Lower leg skin (tissue), 4 donors: ENCODE measurements at places on chromosomes 3 and 15.

- no peak for DNase-seq
These were observed 73.1 kb downstream of the FGF7 start for GRCh38 chr15:49495993-49496753.

DNA sequence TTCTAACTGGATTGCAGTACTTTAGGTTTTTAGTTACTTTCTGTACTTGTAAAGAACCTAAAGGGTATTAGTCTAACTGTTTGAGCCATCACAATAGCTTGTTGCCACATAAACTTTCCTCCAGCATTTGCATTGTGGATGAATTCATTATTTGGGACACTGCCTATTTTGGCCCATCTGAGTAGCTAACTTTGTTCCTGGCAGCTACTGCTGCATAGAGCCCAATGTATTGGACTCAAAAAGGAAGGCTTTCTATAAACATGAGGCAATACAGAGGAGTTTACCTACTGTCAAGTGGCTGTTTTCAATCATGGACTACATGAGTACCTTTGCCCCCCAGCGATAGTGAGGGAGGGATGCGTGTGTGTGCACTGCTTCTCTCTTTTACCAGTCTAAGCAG, 1.9 kb downstream of the ROBO2 start:
- no peak for DNase-seq

- DNase-seq, result no peak
These were observed 13.6 kb downstream of the PRKCD start for GRCh38 chr3:53174346-53175250.

DNA sequence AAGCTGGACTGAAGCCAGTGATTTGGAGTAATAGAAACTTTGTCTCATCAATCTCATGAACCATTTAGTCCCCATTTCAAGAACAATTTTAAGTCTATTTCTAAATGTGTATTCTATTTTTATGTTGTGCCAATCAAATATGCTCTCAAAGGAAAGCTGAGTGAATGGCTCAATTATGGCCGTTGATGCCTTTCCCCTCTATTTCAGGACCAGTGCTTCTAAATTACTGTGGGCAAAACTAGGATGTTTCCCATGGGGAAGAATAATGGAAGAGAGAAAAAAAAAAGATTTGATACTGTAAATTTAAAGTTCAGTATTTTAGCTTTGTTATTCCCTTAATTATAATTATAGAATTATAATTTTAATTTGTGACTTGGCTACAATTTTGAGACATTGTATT, 110.1 kb downstream of the CADM2 start:
- DNase-seq, result no peak
